T-helper 1 cell (primary cell): ENCODE measurements at places on chromosomes 7 and 10.

DNA sequence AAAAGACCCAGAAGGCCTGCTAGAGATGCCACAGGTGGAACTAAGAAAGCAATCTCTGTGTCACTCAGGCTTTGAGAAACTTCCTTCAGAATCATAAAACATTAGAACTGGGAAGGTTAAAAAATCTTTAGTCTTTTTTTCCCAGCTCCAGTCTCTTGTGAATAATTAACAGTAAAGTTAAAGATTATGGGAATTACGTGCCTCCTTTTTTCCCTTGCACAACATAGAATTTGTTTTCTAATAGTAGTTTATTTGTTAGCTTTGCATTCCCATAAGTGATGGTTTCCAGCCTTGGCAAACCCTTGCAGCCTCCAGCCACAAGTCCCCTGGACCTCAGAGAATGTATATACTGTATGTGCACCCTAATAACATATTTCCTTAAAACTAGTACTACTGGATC, 128.3 kb downstream of the TPST1 start:
- no peak for DNase-seq

- no peak for DNase-seq
Measured at GRCh38 chr10:49633327-49634068, 19.7 kb downstream of the CHAT start.

GRCh38 chr10:120953897-120954296, 102.7 kb downstream of the WDR11 start:
- no peak for DNase-seq

- no peak for DNase-seq
Measured at GRCh38 chr7:116284390-116284789, 74.1 kb downstream of the TES start.
